Dermis microvascular lymphatic vessel endothelial cell (primary cell): ENCODE measurements at places on chromosomes 5 and 9. TPM values are rescaled to one million over a fixed set of nuclear protein-coding genes. Genes with fewer than 3 reads are reported as not detected.

Gene PAEP
- total RNA-seq: not detected in 2 replicates

Gene IL13
- not detected in 2 replicates for total RNA-seq

Gene UHRF2
- 59.8 and 66.1 TPM in 2 replicates for total RNA-seq

Gene NEUROG1
- not detected in 2 replicates for total RNA-seq

Gene SERF1A
- 4.9 and 13.0 TPM in 2 replicates for total RNA-seq

Gene STK32A
- 0.13 and 0.25 TPM in 2 replicates for total RNA-seq

Gene NMUR2
- total RNA-seq: not detected in 2 replicates

Gene LRRC19
- not detected in 2 replicates for total RNA-seq

Gene ARL14EPL
- under 0.01 and 0.13 TPM in 2 replicates for total RNA-seq

Gene LRRC14B
- total RNA-seq: not detected in 2 replicates

Gene PCDHGA8
- 0.64 and 1.1 TPM in 2 replicates for total RNA-seq

Gene TAF11L9
- total RNA-seq: not detected in 2 replicates

Gene DNM1
- 0.13 and 0.38 TPM in 2 replicates for total RNA-seq

Gene BOD1
- total RNA-seq: 38.9 and 50.2 TPM in 2 replicates

Gene ZBED3
- 1.0 and 1.6 TPM in 2 replicates for total RNA-seq

Gene SPATA31E1
- total RNA-seq: not detected in 2 replicates

Gene CYLC2
- total RNA-seq: not detected in 2 replicates

Gene DIPK1B
- total RNA-seq: 70.8 and 93.8 TPM in 2 replicates

Gene IL3
- total RNA-seq: not detected in 2 replicates

Gene PPP2R2B
- not detected in 2 replicates for total RNA-seq

Gene ANKRD55
- total RNA-seq: 3.7 and 4.0 TPM in 2 replicates

Gene SELENOP
- 163 and 604 TPM in 2 replicates for total RNA-seq

Gene OR1Q1
- total RNA-seq: not detected in 2 replicates

Gene COL5A1
- 1.2 and 3.0 TPM in 2 replicates for total RNA-seq

Gene TAF11L14
- not detected in 2 replicates for total RNA-seq

Gene DPP7
- total RNA-seq: 66.8 and 112 TPM in 2 replicates

Gene UBQLN1
- total RNA-seq: 98.8 and 122 TPM in 2 replicates

Gene SPATA31D4
- total RNA-seq: not detected in 2 replicates

Gene ORM2
- not detected in 2 replicates for total RNA-seq

Gene PITX1
- total RNA-seq: under 0.01 TPM in 1 of 2 replicates, not detected in the other

Gene NR2F1-AS1
- 17.5 and 26.9 TPM in 2 replicates for total RNA-seq

Gene F2RL1
- total RNA-seq: 61.2 and 98.1 TPM in 2 replicates

Gene SPINK7
- total RNA-seq: not detected in 2 replicates

Gene TAF11L5
- total RNA-seq: not detected in 2 replicates

Gene CDH6
- not detected in 2 replicates for total RNA-seq

Gene ANKDD1B
- total RNA-seq: 0.38 and 0.51 TPM in 2 replicates

Gene CLTA
- total RNA-seq: 203 and 266 TPM in 2 replicates

Gene C5orf58
- not detected in 2 replicates for total RNA-seq

Gene TMEM171
- 0.76 and 1.4 TPM in 2 replicates for total RNA-seq

Gene PCBD2
- total RNA-seq: 4.2 and 4.7 TPM in 2 replicates

Gene CRAT
- total RNA-seq: 24.8 and 37.3 TPM in 2 replicates

Gene NUDT12
- total RNA-seq: 3.4 and 4.2 TPM in 2 replicates

Gene KLHL3
- total RNA-seq: 19.3 and 50.4 TPM in 2 replicates

Gene AJM1
- total RNA-seq: 0.51 and 0.89 TPM in 2 replicates
